Activated CD8-positive, alpha-beta T cell treated with anti-CD3 and anti-CD28 coated beads, Interleukin-2, amount 10 ng/mL, durations not matched to agents 7 days and 5 days (primary cell): ENCODE measurements at places on chromosomes 16 and 17. TPM values are rescaled to one million over a fixed set of nuclear protein-coding genes. Genes with fewer than 3 reads are reported as not detected.

The PRAC1 gene
- not detected for total RNA-seq

- no peaks in the 10 kb centered on the region for H3K27me3 ChIP-seq
- H3K4me3 ChIP-seq: no peak overlapping the region
- H3K36me3 ChIP-seq: no peaks in the 10 kb centered on the region
- no peaks in the 10 kb centered on the region for H3K4me1 ChIP-seq
Observed at GRCh38 chr16:88356124-88356726, 26.5 kb upstream of the ZNF469 start.

The CIBAR2 gene
- not detected for total RNA-seq

The CFAP97D1 gene
- not detected for total RNA-seq

GRCh38 chr17:17226451-17227265 lies 10.3 kb downstream of the FLCN start:
- H3K36me3 ChIP-seq: peaks cover 64% of the 10 kb centered on the region
- no peak for DNase-seq
- no peak overlapping the region for H3K27ac ChIP-seq
- no peaks in the 10 kb centered on the region for H3K27me3 ChIP-seq
- no peaks in the 10 kb centered on the region for H3K4me1 ChIP-seq
- no peak overlapping the region for H3K4me3 ChIP-seq

The CHST4 gene
- not detected for total RNA-seq

The SHCBP1 gene
- 54.7 TPM for total RNA-seq

GRCh38 chr17:29165800-29166506 lies 14.2 kb downstream of the MYO18A start:
- H3K27ac ChIP-seq: no peak overlapping the region
- no peak overlapping the region for H3K4me3 ChIP-seq
- H3K27me3 ChIP-seq: no peaks in the 10 kb centered on the region
- H3K4me1 ChIP-seq: no peaks in the 10 kb centered on the region

The ZNF652 gene
- total RNA-seq: 27.9 TPM
